ENCODE measurements at places on chromosomes 4 and X.

DNA sequence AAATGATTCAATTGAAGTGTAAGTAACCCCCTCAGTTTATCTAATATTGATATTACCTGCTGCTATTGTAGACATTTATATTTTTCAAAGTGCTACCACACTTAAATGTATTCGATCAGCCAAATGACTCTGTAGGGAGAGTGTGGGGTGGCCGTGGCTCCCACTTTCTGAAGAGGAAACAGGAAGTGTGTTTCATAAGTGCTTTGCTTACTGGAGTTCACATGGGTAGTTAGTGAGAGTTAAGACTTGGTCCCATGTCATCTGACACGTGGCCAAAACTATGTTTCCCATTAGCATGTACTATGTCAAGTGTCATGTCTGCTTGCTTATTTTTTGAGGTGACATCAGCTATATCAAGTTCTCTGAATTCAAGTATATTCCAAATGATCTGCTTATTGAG, 308.1 kb upstream of the GATB start:
- no peak for DNase-seq

- DNase-seq, result no peak
Observed at GRCh38 chrX:28969126-28969525, 381.9 kb downstream of the IL1RAPL1 start.

DNA sequence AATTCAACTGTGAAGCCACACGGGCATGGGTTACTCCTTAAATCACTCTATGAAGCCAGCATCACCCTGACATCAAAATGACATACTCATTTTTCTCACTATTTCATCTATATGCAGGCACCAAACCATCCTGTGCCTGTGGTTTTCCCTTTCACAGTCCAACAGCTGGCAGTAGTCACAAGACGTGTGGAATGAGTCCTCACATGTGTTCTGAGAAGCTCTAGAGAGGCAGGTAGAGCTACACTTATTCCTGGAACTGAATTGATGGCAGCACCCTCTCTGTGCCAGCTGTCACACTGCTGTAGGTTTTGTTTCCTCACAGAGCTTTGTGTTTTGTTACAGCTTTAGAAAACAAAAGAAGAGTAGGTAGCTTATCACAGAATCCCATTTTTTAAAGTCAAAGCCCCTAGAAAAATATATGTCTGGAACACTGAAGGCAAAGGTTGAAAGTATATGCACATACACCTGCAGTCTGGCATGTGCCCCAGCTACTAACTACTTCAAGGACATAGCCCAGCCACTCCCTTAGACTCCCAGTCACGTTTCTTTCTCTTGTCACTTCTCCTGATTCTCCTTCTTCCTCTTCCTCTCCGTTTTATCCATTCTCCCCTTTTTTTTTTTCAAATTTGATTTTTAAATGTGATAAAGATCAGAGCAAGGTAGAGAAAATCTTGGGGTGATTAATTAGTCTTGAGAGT, 107.1 kb downstream of the ANXA10 start:
- DNase-seq, result no peak

GRCh38 chr4:119736559-119736958, 108.0 kb upstream of the PDE5A start:
- DNase-seq, result no peak

GRCh38 chr4:25449270-25449669, 72.2 kb downstream of the ANAPC4 start:
- DNase-seq, result no peak

DNA sequence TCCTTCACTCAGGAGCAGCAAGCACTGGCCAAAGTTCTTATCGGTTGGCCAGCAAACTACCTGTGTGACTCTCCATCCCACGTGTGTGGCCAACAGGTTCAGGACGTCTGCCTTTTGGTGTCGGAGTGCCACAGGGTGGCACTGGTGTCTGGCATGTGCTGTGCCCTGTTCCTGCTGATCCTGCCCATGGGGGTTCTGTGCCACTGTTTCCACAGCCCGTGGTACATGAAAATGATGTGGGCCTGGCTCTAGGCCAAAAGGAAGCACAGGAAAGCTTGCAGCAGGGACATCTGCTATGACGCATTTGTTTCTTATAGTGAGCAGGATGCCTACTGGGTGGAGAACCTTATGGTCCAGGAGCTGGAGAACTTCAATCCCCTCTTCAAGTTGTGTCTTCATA, 4.6 kb upstream of the TLR2 start:
- DNase-seq, result no peak

GRCh38 chr4:51884606-51885005, 41.7 kb downstream of the DCUN1D4 start:
- DNase-seq, result no peak

GRCh38 chr4:123937581-123937980, 541.0 kb downstream of the SPRY1 start:
- DNase-seq, result no peak

- no peak for DNase-seq
Observed at GRCh38 chrX:134158821-134159512, 78.0 kb upstream of the CCDC160 start.

DNA sequence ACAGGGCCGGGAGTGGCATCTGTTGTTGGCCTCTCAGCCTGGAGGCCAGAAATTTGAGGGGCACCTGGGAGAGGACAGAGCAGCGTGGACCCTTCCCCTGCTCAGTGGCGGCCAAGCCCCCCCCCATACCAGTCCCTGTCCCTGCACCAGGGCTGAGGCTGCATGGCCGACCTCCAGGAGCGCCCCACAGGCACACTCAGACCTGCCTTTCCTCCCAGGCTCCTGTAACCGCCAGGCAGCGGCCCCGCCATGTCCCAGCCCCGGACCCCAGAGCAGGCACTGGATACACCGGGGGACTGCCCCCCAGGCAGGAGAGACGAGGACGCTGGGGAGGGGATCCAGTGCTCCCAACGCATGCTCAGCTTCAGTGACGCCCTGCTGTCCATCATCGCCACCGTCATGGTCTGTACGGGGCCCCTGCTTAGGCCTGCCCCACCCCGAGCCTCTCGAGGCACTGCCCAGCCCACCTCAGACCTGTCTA, 15.3 kb downstream of the TMEM175 start:
- no peak for DNase-seq

DNA sequence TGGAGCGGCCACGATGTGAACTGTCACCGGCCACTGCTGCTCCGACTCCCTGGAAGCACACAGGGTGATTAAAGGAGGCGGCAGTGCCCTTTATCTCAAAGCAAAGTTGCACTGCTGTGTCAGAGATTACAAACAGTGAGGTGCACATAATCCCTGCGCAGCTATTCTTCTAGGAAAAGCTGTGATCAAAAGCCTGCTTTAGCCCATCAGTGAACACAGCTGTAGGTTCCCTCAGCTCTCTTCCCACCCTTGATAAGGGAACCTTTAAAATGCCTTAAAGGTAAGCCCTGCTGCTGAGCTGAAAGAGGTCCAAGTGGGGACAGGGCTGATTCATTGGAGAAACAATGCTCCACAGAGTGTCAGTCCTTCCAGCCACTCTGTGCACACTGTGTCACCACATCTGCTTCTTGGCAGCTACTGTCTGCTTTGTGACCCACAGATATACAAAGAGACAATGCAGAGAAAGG, 127.6 kb downstream of the EIF4E start:
- no peak for DNase-seq

GRCh38 chrX:148700021-148700420, 199.6 kb downstream of the AFF2 start:
- no peak for DNase-seq

DNA sequence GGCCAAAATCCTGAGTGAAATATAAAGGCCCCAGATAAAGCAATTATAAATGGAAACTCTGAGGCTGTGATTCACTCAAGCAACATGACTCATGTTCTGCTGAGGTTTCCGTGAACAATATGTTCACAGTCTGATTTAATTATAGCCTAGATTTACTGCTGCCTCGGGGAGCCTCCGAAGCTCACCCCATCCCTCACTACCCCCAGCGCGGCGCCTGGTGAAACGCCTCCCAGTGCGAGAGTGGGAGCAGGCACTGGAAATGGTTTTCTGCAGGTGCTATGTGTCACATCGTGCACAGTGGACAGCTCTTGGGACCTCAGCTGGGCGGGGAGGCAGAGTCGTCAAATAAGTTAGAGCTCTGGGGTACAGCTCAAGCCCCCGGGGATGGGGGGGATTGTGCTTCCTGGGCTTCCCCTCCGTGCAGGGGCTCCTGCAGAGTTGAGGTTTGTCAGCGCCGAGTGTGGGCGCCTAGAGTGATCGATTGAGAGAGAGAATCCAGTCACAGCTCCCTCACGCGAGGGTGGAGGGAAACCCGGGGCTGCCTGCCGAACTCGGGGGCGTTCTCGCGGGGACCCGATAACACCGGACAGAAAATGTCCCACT, 110.6 kb downstream of the PHKA2 start:
- no peak for DNase-seq

DNA sequence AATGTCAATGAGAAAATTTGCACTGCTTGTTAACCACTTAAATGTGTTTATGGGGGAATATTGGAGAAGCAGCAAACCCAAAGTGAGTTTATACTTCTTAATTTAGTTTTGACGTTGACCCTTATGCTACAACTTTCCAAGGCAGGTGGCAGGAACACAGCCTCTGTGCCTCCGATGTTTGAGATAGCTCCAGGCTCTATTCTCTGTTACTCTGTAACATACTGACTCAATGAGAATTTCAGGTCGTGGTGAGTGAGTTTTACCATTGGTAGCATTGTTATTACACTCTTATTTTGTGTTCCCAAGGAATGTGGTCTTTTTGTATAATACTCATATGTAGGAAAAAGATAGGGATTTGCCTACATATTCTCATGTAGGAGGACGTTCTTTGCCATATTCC, 210.7 kb downstream of the BMPR1B start:
- no peak for DNase-seq

GRCh38 chr4:38490753-38491446, 173.1 kb upstream of the KLF3 start:
- DNase-seq, result no peak

- DNase-seq, result no peak
Observed at GRCh38 chr4:17329046-17329445, 182.8 kb downstream of the QDPR start.

GRCh38 chrX:130715299-130715698, 187.7 kb downstream of the ENOX2 start:
- DNase-seq, result no peak

DNA sequence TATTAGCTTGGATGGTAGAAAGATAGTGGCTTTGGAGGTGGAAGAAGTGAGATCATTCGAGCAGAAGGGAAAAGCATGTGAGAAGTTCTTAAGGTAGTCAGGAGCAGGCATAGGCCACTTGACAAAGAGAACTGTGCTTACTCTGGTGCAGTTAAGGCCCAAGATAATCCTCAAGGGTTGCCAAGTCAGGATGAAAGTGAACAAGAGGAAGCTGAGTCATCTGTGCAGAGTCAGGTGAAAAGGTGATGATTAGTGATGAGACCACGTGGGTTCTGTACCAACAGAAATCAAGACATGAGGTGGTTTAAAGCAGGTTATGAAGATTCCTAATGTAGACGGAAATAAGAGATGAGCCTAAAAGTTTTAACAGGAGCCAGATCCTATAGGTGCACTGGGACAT, 369.8 kb downstream of the DTHD1 start:
- no peak for DNase-seq

DNA sequence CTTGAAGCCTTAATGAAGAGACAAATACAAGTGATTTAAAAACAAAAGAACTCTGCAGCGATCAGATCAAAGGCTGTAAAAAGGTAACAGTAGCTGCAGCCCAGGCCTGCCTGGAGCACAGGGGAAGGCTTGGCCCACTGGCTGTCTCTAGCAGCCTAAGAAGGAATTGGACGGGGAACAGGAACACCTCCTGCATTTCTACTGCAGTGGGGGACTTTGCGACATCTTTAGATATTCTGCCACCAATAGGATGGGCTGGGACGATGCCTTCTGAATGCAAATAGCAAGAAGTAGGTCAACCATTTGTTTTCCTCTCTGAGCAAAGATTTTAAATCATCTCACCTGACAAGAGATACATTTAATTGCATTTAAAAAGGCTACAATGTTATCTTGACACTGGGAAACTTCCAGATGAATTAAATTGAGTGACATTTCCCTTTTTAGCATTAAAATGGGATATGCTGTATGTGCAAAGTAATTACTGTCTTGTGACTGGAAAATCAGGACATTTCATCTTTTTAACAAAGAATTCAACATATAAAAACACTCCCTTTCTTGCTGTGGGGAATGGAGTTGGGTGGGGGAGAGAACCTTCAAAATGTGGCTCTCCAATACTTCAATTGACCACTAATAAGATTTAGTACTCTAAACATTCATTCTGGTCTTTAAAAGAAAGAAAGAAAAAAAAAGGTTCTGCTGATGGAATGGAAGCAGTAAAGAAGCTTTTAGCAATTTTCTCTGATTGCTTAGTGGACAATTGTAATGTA, 70.0 kb downstream of the NYX start:
- no peak for DNase-seq

DNA sequence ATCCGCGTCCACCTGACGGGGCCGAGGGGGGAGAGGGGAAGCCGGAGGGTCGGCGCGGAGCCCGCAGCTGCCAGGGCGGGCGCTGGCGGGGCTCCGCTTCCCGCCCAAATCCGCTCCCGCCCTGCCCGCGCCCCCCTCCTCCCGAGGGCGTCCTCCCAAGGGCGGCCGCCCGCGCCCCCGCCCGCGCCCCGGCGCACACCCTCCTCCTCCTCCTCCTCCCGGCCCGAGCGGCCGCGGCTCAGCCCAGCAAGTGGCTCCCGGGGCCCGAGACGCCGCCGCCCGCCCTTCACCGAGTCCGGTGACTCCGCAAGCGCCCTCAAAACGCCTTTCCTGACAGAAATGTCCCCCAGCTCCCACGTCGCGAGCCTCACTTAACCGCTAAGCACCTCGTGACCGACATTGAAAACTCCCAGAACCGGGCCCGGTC, 487 bp downstream of the HMGB2 start:
- no peak for DNase-seq

GRCh38 chrX:47587091-47587891, 5.1 kb downstream of the TIMP1 start:
- no peak for DNase-seq

DNA sequence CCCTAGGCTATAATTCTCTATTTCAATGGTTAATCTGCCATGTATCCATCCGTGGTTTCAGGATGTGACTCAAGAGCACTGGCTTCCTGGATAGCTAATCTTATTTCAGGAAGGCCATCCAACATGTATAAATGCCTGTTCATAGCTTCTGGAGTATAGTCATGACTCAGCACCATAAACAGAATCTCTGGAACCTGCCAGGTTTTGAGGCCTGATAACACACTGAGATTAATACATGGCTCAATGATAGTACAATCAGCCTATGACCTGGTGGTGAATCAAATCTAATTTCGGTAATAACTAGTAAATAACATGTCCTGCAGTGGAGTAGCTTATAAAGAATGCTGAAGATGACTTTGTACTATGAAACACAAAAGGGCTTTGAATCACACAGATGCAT, 5.7 kb upstream of the IL13RA2 start:
- no peak for DNase-seq

DNA sequence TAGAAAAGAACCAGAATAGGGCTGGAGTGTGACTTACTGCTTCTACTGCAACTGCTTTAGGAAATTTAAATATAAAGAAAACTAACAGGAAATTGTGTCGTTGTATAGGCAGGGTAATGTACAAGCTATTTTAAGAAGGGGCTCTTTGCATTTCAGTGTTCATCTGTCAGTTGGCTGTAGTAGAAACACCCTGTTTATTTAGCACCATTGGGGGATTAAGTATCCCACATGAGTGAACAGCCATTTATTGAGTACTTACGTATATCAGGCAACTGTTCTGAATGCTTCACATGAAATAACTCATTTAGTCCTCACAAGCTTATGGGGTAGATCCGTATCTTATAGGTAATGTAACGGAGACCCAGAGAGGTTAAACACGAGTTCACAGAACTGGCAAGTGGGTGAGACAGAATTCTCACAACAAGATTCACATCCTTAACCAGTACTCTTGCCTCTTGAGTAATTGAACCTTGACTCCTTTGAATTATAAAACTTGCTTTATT, 23.9 kb downstream of the STIM2 start:
- no peak for DNase-seq

- DNase-seq, result no peak
Observed at GRCh38 chrX:69234624-69235023, 69.4 kb upstream of the PJA1 start.

Measured in bone marrow (tissue), 2 donors.